ENCODE measurements at places on chromosomes 16 and 17. TPM values are rescaled to one million over a fixed set of nuclear protein-coding genes. Genes with fewer than 3 reads are reported as not detected.

DNA sequence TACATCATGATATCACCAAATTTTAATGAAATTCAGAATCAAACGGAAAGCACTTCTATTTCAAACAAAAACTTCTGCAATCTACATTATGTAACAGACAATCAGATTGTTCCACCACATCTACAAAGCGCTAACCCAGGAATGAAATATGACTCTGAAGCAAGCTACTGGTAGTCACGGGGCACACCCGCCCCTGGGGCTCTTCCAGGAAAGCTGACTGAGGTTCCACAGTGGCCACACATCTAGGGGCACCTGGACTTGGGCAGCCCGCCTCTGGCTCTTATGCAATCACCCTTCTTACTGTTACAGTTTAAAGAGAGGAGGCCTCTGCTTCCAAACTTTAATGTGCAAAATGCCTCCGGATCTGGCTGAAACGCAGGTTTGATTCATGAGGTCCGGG, 27.5 kb downstream of the ZCCHC14 start:
- DNase-seq: peak; percentile 87

DNA sequence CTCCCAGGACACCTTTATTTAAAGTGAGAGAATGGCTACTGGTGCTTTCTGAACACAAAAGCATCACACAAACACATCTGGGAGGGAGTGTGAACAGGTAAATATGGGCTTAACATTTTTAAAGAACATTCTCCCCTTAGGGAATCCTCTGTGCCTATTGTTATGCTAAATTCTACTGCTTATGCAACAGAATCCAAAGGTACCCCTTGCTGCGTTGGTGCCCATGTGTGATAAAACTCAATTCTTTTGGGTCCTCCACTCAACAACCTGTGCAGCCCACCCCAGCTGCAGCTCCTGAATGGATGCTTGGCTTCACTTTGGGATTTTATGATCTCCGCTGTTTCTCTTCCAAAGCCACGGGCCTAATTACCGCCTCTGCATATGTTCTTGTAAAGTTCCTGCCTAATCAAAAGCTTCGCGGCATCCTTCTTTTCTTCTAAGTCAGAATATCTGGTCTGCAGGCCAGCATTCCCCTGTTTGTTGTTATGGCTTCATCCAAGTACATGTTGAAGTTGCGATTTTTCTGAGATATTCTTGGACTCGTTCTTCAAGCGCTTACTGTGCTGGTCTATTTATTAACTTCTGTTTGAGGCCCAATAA, 23.9 kb downstream of the RHBDL3 start:
- no peak for DNase-seq

GRCh38 chr17:76405967-76406647, 21.7 kb downstream of the SPHK1 start:
- DNase-seq: no peak

Gene HBA2
- total RNA-seq: not detected

Gene NBR1
- total RNA-seq: 81.9 TPM

Gene CHST5
- not detected for total RNA-seq

DNA sequence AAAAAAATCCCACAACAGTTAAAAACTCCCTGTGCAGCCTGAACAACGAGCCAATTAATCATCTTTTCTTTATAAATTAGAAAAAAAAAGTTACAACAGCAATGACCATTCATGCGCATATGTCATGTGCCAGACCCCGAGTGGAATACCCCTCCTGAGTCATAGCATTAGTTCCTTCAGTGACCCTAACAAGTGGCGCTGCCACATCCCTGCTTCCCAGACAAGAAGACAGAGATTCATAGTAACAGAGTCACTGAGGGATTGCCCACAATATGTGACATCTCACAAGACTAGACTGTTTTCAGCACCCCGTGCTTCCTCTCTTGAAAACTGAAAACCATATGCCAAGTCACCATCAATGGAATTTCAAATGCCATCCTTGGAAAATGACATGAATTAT, 7.9 kb downstream of the UMOD start:
- no peak for DNase-seq

- DNase-seq: no peak
Observed at GRCh38 chr16:66480265-66481080, 53.4 kb downstream of the BEAN1 start.

- DNase-seq: no peak
Observed at GRCh38 chr17:77548967-77549366, 408.2 kb downstream of the SEC14L1 start.

Gene SMTNL2
- total RNA-seq: 1.8 TPM

Gene ALOX15B
- total RNA-seq: not detected

Measured in A172 (cell line).